ENCODE measurements at places on chromosomes 6 and 20.
A peak's percentile ranks its signal among the peaks of the same experiment; 100 is the strongest.

DNA sequence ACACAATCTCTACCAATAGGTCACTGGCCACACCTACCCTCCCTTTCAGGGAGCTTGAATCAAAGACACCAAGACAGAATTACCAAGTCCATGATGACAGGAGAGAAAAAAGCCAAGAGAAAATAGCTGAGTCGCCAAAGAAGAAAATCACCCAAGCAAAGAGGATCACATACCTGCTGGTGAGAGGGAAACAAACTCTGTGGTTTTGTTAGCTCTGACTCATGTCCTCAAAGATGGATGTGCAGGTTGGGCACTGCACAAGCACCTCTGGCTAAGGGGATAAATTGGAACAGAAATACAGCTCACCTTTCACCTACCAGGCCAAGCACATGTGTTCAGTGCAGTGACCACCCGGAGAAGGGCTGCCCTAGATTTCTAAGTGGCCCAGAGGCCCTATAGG lies 114.8 kb downstream of the TFAP2A start:
- DNase-seq = no peak

GRCh38 chr6:90040931-90041330 lies 146.7 kb downstream of the GJA10 start:
- no peak for DNase-seq

GRCh38 chr6:137904822-137905617 lies 38.0 kb downstream of the TNFAIP3 start:
- DNase-seq = peak; percentile 30

DNA sequence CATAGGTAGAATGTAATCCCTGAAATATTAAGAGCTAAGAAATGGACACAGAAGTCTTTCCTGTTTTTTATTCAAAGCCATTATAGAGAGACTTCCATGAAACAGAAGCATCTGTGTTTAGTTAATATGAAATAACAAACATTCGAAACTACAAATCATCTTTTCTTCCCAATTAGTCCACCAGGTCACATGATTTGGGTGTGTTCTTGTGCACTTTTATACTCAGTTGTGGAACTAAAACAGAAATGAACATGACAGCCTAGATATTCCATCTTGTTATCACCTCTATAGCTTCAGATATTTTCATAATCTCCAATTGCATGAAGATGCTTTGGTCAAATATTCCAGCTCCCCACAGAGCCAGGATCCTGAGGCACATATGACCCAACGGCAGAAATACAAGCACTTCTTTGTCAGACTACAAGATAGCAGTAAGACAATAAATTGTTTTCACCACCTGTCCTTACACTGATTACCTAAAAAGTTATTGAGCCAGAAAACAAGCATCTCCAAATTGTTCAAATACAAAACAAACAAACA lies 116.8 kb upstream of the BEND6 start:
- DNase-seq = peak; percentile 35

DNA sequence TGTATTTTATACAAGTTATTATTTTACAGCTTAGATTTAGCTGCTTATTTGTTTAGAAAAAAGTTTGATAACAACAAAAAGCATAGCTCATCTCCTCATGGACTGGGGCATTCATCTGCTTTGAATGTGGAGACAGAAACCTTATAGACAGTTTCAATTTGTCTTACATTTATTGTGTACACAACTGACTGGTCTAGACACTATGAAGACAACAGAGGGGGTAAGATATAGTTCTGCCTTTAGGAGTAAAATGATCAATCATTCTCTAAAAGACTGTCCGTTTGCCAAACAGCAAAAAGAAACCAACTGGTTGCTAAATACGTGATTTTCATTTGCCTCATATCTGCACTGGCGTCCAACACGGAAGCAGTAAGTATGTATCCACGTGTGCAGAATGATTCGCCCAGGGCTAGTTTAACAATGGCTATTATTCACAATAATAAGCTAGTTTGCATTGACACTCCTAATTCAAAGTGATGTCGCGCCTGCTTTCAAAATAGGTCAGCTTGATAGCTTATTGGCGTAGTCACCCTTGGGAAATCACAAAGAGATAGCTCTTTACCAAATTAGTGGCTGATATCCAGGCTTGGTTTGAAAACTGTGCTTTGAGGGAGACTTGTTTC lies 153.6 kb downstream of the BMP2 start:
- DNase-seq = no peak

DNA sequence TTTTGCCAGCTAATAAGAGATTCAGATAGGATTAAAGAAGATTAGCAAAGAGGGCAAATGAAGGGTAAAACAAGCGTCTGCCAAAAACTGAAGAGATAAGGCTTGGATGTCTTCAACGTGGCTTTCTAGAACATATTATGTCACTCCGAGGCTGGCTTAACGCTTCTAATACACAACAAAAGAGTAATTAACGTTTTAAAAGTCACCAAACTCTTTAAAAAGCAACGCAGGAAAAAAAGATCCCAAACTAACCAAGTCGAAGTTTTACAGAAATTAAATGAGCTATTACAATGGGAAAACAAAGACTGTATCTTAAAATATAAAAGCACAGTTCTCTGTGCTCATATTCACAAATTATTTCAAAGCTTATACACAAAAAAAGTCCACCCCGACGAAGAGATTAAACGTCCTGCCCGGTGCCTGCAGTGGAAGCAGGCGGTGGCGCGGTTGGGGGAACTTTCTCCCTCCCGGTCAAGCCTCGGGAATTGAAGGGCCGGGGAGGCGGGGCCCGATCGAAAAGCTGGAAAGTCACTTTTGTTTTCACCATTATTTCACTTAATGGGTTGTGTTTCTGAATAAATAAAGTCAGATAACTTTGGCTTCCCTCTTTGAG lies 1.2 kb downstream of the MAK start:
- no peak for DNase-seq

DNA sequence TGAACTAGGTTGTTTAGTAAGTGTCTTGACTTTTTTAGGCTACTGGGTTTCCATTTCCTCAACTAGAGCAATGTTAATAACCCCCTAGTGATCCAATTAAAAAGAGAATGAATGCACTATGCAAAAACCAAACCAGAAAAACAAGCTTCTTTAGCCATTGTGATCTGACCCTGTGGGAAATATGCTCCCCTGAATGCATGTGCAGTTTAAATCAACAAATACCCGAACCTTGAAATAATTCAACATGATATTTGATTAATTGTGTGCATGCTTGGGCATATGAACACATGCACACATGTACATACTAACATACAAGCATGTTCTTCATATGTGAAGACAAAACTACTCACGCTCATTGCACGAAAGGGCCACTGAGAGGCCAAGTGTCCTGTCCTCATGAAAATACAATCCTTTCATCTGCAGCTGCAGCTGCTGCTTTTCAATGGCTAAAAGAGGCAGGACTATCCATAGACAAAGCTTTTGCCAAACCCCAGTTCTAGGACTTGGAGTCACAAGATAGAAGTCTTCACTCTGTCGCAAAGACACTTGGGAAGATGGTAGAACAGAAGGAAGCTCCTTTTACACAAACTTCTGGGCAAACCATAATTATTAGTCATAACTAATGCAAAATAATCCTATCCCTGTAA lies 207.1 kb upstream of the POU3F2 start:
- DNase-seq = no peak

DNA sequence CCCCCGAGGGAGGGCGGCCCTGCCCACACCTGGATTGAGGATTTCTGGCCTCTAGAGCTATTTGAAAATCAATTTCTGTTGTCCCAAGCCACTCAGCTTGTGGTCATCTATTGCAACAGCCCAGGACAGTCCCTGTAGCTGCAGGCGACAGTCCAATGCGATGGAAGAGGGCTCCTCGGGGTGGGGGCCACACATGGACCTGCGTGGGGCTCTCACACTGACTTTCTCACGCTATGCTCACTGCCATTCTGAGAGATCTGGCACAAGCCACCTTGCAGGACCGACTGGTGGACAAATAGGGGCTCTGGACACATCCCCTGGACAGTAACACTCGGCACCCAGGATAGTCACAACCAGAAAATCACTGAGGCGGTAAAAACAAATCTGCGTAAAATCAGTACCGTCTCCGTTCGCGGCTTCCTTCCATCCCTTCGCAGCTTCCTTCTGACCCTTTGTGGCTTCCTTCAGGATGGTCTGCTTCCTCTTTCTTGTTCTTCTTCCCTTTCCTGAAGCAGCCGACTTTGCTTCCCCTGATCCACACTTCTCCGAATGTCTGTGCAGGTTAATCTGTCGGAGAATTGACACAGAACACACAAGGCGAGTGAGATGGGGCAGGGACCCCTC lies 21.8 kb downstream of the CTCFL start:
- DNase-seq = no peak

DNA sequence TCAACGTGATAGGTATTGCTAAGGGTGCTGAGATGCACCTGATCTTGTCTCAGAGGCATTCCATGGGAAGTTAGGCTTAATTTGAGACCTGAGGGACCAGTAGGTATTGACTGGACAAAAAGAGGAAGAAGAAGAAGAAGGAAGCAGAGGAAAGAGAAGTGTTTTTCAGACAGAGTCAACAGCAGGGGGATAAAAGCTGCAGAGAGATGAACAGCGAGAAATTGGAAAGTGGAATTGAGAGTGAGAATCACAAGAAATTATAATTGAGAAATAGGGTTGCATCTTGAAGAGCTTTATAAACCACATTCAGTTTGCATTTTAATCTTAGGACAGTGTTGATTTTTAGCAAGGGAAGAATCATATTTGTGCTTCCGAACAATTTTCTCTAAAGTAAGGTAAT lies 254.0 kb downstream of the CD83 start:
- no peak for DNase-seq

DNA sequence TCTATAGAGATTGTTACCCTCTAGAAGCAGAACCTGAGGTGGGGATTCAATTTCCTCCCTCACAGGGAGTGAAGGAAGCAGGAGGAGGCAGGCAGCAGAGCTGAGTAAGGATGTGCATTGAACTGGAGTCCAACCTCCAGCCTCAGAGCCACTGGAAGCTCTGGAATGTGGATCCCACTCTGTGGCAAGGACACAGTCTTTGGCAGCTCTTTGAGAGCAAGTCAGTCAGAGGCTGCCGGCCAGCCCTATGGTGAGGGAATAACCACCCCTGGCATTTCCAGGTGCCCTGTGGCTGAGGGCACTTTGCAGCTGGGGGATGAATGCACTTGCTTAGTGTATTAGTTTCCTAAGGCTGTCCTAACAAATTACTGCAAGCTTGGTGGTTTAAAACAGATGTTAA lies 37.2 kb downstream of the EBF4 start:
- peak; percentile 47 for DNase-seq

DNA sequence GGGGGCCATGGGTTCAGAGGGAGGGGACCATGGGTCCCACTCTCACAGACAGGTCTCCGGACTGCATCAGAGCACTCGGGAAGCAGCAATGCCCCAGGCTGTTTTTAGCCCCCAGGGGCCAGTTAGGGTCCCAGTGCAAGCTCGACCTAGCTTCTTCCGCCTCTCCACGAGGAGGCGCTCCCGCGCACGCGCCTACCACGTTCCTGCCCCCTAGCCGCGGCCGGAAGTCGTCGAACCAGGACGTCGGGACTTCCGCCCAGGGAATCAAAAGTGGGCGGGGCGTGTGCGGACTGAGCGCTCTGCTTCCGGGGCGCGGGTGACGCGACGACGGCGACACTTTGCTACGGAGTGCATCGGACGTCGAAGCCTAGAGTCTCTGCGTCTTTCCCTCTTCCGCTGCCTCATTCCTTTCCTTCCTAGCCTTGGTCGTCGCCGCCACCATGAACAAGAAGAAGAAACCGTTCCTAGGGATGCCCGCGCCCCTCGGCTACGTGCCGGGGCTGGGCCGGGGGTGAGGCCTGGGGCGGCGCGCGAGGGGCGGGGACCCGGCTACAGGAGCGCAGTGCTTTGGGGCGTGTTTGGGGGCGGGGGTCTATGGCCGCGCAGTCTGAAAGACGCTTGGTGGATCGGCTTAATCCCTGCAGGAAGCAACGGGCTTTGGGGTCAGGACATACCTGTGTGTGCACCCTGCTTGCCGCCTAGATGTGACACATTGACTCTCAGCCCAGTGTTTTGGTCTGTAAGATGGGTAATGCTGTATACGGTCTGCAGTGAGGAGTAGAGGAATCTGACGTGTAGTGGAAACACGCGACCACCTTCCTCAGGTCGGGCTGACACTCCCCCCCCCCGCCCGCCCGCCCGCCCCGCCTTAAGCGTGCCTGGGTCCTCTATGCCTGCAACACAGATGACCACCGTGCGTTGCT lies at the start of gene PRPF6:
PRPF6 (plus strand) TSS at position 327 of the 923 bp plus-strand sequence; CDS start at position 441, 114 bp downstream.
- DNase-seq = peak; percentile 94

DNA sequence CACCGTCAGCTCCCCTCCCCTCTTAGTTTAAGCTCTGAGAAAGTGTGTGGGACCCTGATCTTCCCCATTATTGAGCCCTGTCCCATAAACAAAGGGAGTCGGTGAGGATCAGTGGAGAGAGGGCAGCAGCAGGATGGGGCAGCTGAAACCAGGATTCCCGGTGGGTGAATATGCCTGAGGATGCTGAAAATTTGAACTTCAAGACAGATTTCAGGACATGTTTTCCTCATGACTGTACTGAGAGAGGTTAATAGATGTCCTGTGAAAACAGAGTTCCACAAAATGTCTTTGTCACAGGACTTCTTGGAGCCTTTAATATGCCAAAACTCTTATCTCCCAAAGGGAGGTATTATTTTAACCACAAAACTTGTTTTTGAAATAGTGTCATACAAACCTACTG lies 53.5 kb upstream of the SLC22A16 start:
- peak; percentile 34 for DNase-seq

GRCh38 chr20:33046412-33046811 lies 7.3 kb upstream of the BPIFB3 start:
- DNase-seq = peak; percentile 2

DNA sequence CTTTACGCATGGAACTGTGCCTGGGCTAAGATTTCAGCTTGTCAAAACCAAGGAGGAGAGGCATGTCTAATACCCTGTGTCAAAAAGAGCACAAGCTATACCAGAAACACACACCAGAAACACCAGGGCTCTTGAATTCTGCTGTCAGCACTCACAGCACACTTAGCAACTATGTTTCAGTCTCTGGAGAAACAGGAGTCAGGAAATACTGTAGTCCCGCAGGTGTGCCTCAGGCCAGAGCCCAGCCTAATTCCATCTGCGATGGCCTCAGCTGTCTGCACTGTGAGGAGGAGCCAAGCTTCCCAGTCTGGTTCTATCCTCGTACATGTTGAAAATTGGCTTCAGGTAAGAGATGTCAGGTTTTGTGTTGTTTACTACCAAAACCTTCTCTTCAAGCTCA lies 31.6 kb downstream of the MTRES1 start:
- no peak for DNase-seq

GRCh38 chr6:6235786-6236185 lies 84.7 kb downstream of the F13A1 start:
- no peak for DNase-seq

DNA sequence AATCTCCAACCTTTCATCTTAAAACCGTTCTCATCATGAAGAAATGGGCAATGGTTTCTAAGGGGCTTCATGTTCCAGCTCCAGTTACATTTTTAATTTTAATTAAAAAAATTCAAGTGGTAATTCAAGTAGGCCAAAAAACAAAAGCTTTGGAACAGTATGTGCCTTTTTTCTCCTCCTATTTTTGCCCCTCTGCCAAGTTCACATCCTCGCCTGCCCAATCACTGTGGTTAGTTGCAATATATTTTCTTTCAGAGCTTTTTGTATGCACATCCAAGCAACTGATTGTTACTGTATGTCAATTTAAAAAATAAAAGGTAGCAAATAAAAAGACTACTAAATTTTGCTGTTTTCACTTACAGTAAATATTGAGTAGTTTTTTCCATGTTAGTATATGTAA lies 99.8 kb upstream of the B3GAT2 start:
- DNase-seq = no peak
